ENCODE measurements at places on chromosomes 2 and 18. TPM values are rescaled to one million over a fixed set of nuclear protein-coding genes. Genes with fewer than 3 reads are reported as not detected.
A peak's percentile ranks its signal among the peaks of the same experiment; 100 is the strongest.

Gene FOXI3
- not detected for total RNA-seq

DNA sequence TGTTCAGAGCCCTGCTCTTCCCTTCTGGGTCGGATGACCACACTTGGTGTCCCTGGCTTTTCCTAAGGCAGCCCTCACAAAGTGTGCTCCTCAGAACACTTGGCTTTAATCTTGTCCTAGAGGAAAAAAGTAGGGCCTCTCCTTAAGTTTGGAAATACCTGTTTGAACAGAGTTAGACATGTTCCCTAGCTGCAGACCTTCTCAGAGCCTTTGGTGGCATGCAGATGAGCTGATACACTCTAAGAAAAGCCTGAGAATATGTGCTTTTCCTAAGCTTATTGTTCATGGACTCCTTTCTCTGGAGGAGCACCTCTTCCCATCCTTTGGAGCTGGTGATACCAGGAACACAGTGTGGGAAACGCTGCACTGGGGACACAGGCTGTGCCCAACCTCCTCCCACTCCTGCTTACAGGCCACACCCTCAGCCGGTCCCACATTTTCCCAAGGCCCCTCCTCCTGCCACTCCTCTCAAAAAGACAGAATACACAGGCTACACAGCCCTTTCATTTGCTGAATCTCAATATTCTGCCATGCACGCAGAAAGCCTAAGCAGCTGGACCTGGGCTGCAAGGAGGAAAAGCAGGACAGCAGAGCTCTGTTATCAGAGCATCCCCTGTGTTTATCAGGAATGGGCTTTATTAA is 443.6 kb downstream of the NBAS start:
- no peak overlapping the region for H3K4me3 ChIP-seq
- H3K4me1 ChIP-seq = no peaks in the 10 kb centered on the region
- no peak overlapping the region for H3K27ac ChIP-seq
- ATAC-seq = no peak

Gene CRYGD
- not detected for total RNA-seq

- H3K27ac ChIP-seq = no peak overlapping the region
- no peak for ATAC-seq
- H3K27me3 ChIP-seq = no peaks in the 10 kb centered on the region
- H3K36me3 ChIP-seq = peaks cover 48% of the 10 kb centered on the region
- H3K4me3 ChIP-seq = no peak overlapping the region
These were observed 23.4 kb downstream of the USP14 start for GRCh38 chr18:181711-182110.

Gene CTNNA2
- total RNA-seq = 1.2 TPM

GRCh38 chr18:49662506-49662905 is 100.6 kb downstream of the LIPG start:
- H3K36me3 ChIP-seq = no peaks in the 10 kb centered on the region
- no peak overlapping the region for H3K27ac ChIP-seq
- H3K4me3 ChIP-seq = no peak overlapping the region
- peaks cover 17% of the 10 kb centered on the region for H3K27me3 ChIP-seq

DNA sequence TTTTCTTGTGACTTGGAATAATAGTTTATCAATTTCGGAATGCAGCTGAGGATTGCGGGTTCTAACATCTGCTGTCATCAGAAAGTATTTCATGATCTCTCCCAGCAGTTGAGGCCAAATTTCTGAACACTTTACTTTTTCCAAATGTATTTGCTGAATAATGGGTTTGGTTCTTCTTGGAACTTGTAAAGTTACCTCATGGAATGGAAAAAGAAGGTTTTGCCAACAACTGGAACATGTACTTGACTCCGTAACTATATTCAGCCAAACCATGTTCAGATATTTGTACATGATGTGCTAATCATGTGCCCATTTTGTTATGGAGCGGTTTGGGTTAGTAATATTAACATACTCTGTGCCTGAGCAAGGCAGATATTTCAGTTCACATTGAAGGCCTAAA is 119.6 kb downstream of the LCLAT1 start:
- H3K27me3 ChIP-seq = no peaks in the 10 kb centered on the region
- ATAC-seq = no peak
- H3K27ac ChIP-seq = no peak overlapping the region
- peaks cover 4% of the 10 kb centered on the region for H3K36me3 ChIP-seq

Gene MPP4
- not detected for total RNA-seq

Gene CMPK2
- 3.1 TPM for total RNA-seq

- H3K27me3 ChIP-seq = no peaks in the 10 kb centered on the region
- H3K4me3 ChIP-seq = no peak overlapping the region
- peaks cover 25% of the 10 kb centered on the region for H3K36me3 ChIP-seq
- no peaks in the 10 kb centered on the region for H3K4me1 ChIP-seq
- ATAC-seq = no peak
These were observed 238.5 kb downstream of the DYSF start for GRCh38 chr2:71691747-71692441.

Gene COLEC11
- 5.0 TPM for total RNA-seq

Gene PRKAG3
- total RNA-seq = not detected

Gene MXD1
- 11.3 TPM for total RNA-seq

Gene VIT
- total RNA-seq = 26.5 TPM

- H3K4me1 ChIP-seq = no peaks in the 10 kb centered on the region
- no peaks in the 10 kb centered on the region for H3K36me3 ChIP-seq
- H3K27me3 ChIP-seq = no peaks in the 10 kb centered on the region
- no peak overlapping the region for H3K27ac ChIP-seq
- H3K4me3 ChIP-seq = no peak overlapping the region
- no peak for ATAC-seq
These were observed 213.2 kb downstream of the KCNJ3 start for GRCh38 chr2:154911729-154912128.

Gene TUBB6
- total RNA-seq = 530 TPM

- H3K27me3 ChIP-seq = no peaks in the 10 kb centered on the region
- H3K27ac ChIP-seq = no peak overlapping the region
- ATAC-seq = no peak
- peaks cover 10% of the 10 kb centered on the region for H3K4me1 ChIP-seq
- no peaks in the 10 kb centered on the region for H3K36me3 ChIP-seq
These were observed 36.8 kb upstream of the WIPF1 start for GRCh38 chr2:174634130-174635014.

DNA sequence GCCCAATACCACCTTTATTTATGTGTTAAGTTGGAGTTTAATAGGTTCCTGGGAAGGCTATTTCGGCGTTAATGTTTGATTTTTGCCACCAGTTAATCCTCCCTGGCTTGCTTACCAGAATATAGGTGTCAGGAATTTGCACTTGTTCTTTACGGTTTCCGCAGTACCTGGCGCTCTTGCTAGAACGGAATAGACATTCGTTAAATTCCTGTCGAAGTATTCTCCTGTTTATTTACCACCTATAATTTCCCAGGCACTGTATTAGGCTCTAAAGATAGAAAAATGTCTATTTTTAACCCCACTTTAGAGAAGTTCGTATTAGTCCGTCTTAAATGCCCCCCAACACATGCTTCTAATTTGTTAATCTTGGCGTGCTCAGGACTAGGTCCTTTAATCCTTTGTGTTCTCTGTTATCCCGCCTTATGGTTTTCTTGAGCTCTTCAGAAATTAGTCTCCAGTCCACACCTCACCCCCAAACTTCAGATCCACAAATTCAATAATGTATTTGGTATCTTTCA is 575 bp downstream of the CCDC150 start:
- ATAC-seq = no peak
- H3K36me3 ChIP-seq = no peaks in the 10 kb centered on the region
- H3K4me1 ChIP-seq = no peaks in the 10 kb centered on the region
- peak overlapping the region; percentile 60 for H3K27ac ChIP-seq

DNA sequence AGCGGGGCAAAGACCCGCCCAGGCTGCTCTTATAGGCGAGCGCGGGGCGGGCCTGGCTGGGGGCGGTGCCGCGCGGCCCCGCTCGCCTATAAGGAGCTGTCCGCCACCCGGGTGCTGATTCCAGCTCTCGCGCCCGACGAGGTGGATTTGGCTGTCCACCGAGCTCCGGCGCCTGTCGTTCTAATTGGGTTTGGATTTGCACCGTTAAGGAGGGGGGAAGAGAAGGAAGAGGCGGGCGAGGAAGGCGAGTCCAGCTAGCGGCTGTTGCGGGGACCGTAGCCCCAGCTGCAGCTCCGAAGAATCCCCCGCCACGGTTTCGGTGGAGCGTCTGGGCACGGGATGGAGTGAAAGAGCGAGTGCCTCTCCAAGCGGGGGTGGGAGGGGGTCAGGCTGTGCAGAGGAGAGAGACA is at the start of gene CNTNAP5:
CNTNAP5 (plus strand) TSS at position 117 of the 410 bp plus-strand sequence. CDS start 364 bp downstream, outside the sequence.
- no peak within 1 kb of the TSS for H3K27ac ChIP-seq
- peak; percentile 39 for ATAC-seq
- H3K36me3 ChIP-seq = no peaks in the 10 kb centered on the region
- no peaks in the 10 kb centered on the region for H3K4me1 ChIP-seq

DNA sequence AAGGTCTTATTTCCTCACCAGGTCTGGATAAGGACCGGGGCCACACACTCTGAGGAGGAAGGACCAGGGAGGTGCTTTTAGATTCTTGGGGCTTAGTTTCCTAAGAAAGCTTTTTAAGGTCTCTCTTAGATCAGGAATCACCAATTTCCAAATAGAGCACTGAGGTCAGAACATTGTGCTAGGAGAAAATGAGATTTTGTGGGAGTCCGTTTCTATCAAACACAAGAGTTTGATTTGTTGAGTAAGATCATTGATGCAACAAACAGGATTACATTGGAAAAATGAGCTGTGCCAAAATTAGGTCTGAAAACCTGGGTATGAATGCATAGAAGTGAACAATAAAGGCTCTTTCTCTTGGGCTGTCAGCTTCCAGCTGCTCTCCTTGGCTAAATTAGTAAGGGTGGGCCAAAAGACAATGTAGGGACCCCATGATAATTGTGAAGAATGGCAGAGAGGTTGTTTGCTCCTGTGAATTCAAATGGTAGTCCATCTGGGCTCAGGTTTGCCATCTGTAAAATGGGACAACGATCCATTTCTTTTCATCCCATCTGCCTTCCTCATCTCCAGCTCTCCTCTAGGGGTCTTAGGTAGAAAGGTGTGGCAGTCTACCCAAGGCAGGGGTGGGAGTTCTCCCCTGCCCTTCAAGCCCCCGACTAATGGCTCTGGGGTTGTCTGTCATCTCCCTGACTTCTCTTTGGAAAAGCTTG is 20.0 kb downstream of the IGFBP2 start:
- no peaks in the 10 kb centered on the region for H3K36me3 ChIP-seq
- no peak overlapping the region for H3K4me3 ChIP-seq
- ATAC-seq = no peak
- H3K27me3 ChIP-seq = no peaks in the 10 kb centered on the region
- no peak overlapping the region for H3K27ac ChIP-seq
- H3K4me1 ChIP-seq = peaks cover 13% of the 10 kb centered on the region

DNA sequence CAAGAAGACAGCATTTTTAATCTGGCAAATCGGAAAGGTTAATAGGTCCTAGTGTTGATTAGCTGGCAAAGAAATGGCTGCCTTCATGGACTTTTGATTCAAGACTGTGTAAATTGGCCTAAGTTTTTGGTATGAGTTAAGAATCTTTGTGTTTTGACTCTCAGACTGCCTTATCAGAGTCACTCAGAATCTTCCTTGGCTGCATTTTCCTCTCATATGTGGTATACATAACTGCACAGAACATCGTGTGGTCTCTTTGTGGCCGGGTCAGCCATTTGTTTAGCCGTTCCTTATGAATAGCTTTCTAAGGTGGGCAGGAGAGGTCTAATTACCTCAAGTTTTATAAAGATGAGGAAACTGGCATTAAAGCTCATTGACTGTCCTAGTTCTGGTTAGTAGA is 30.1 kb downstream of the CAB39 start:
- H3K4me3 ChIP-seq = no peak overlapping the region
- no peaks in the 10 kb centered on the region for H3K27me3 ChIP-seq
- peaks cover 25% of the 10 kb centered on the region for H3K36me3 ChIP-seq
- peaks cover 40% of the 10 kb centered on the region for H3K4me1 ChIP-seq

DNA sequence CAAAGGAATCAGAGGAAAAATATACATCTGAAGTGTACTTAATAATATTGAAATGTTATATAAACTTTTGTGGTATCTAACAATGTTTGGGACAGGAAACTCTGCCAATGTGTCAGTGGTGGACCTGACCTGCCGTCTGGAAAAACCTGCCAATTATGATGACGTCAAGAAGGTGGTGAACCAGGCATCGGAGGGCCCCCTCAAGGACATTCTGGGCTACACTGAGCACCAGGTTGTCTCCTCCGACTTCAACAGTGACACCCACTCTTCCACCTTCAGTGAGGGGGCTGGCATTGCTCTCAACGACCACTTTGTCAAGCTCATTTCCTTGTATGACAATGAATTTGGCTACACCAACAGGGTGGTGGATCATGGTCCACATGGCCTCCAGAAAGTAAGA is 32.6 kb downstream of the CALCRL start:
- H3K36me3 ChIP-seq = no peaks in the 10 kb centered on the region
- no peak for ATAC-seq
- H3K4me1 ChIP-seq = no peaks in the 10 kb centered on the region
- H3K4me3 ChIP-seq = no peak overlapping the region
- no peak overlapping the region for H3K27ac ChIP-seq
- H3K27me3 ChIP-seq = no peaks in the 10 kb centered on the region

Gene PAX8
- 0.62 TPM for total RNA-seq

DNA sequence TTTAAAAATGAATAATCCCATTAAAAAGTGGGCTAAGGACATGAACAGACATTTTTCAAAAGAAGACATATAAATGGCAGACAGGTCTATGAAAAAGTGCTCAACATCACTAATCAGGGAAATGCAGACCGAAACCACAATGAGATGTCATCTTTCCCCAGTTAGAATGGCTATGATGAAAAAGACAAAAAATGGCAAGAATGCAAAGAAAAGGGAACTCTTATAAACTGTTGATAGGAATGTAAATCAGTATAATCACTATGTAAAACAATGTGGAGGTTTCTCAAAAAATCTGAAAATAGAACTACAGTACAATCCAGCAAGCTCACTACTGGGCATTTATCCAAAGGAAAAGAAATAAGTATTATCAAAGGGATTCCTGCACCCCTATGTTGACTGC is 169.2 kb downstream of the METTL4 start:
- H3K4me3 ChIP-seq = no peak overlapping the region
- H3K4me1 ChIP-seq = no peaks in the 10 kb centered on the region
- no peaks in the 10 kb centered on the region for H3K36me3 ChIP-seq
- ATAC-seq = no peak
- H3K27me3 ChIP-seq = no peaks in the 10 kb centered on the region

Gene USP37
- total RNA-seq = 8.3 TPM

Gene SPAG16
- 39.8 TPM for total RNA-seq

- no peak for ATAC-seq
- no peak overlapping the region for H3K4me3 ChIP-seq
- no peaks in the 10 kb centered on the region for H3K36me3 ChIP-seq
- H3K4me1 ChIP-seq = peaks cover 58% of the 10 kb centered on the region
- H3K27ac ChIP-seq = no peak overlapping the region
These were observed 27.0 kb downstream of the KLF7 start for GRCh38 chr2:207138627-207139297.

Gene GKN1
- total RNA-seq = not detected

Gene SERPINB4
- not detected for total RNA-seq

DNA sequence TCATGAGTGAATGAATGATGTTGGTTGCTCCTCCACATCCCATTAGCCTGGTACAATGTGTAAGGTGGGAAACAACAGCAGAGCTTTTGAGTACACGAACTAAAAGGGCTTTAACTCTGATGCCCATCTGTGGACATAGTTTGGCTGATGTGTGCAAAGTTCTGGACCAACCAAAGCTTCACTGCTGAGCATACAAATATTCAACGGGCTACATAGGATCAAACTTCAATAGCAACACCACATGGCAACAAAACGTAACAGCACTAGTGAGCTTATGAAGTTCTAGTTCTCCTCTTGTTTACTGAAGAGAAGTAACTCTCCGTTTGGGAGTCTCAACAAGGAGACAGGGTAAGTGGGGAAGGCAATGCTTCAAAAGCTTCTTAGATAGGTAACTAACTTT is 20.4 kb downstream of the STAM2 start:
- no peak overlapping the region for H3K27ac ChIP-seq
- ATAC-seq = no peak
- H3K36me3 ChIP-seq = no peaks in the 10 kb centered on the region
- H3K4me1 ChIP-seq = no peaks in the 10 kb centered on the region
- H3K4me3 ChIP-seq = no peak overlapping the region
- H3K27me3 ChIP-seq = no peaks in the 10 kb centered on the region

GRCh38 chr18:46950064-46950656 is 32.8 kb downstream of the KATNAL2 start:
- no peaks in the 10 kb centered on the region for H3K4me1 ChIP-seq
- ATAC-seq = no peak
- no peak overlapping the region for H3K4me3 ChIP-seq
